Stimulated activated CD4-positive, alpha-beta T cell treated with anti-CD3 and anti-CD28 coated beads, TNF-alpha, amount 100 ng/mL, for 48 hours (primary cell): ENCODE measurements at places on chromosomes 2 and 18.

DNA sequence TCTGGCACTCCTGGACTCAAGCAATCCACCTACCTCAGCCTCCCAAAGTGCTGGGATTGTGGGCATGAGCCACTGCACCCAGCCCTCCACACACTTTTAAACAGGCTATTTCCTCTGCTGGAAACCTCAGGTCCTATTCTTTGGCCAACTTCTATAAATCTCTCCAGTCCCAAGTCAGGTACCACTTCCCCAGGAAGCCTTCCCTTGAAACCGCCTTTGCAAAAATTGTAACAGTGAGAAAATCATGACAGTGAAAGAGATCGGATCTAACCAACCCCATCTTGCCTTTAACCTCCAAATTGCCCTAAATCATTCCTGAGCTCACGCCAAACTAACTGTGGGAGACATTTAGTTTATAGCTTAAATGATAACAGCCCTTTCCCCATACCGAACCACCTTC, 67.3 kb upstream of the CABLES1 start:
- no peak for DNase-seq

DNA sequence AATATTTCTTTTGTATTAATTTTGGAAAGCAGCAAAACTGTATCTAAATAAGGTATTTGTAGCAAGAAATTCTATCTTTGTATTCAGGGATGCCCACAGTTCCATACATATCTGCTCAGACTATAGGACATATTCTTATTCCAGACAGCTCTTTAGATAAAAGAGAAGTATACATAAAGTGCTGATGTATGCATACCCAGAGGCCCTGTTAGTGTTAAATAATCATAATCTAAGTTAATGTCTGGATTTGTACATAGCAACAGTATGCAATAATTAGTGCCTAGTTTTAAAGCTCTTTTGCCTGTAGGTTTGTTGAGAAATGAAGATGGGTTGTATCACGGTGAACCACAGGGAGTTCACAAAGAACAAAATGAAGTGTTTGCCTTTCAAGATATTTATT, 428.0 kb upstream of the RGPD4 start:
- DNase-seq: no peak

DNA sequence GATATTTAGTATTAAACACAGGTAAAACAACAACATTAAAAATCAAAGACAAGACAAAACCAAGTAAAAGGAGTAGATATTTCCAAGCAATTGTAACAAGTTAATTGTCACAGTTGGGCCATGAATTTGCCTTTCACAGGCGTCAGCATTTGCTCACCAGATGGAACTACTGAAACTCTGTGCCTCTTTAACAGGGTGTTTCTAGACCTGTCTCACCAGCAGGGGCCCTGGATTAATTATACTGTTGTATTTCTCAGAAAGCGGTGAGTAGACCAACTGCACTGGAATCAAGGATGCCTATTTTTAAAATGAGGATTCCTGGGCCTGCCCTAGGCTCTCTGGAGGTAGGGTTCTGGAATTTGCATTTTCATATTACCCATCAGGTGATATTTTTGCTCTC, 92.6 kb downstream of the UPP2 start:
- no peak for DNase-seq

GRCh38 chr2:12428324-12428723, 288.4 kb upstream of the TRIB2 start:
- DNase-seq: no peak

- no peak for DNase-seq
Measured at GRCh38 chr2:231297108-231297908, 98.2 kb upstream of the B3GNT7 start.

DNA sequence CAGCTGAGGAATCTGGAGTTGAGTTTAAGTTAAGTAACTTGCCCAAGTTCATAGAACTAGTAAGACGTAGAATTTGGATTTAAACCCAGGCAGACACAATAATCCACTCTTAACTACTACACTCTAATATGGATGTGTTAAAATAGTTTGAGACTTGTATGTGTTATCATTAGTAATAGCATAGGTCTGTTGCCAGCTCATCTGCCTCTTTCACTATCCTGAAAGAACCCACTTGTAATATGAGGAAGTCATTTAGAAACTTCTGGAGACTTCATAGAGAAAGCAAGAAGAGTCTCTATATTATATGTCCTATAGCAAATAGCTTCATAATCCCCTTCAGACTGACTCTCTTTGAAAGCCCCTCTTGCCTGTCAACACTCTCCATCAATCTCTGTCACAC, 43.0 kb upstream of the ACADL start:
- DNase-seq: no peak

DNA sequence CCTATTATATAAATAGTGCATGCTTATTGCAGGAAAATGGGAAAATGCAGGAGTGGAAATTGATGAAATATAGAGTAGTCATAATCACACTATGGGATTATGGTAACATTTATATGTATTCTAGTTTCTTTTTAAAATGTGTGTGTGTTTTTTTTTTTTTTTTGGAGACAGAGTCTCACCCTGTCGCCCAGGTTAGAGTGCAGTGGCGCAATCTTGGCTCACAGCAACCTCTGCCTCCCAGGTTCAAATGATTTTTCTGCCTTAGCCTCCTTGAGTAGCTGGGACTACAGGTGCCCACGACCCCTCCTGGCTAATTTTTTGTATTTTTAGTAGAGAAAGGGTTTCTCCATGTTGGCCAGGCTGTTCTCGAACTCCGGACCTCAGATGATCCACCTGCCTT, 47.0 kb downstream of the BIRC6 start:
- DNase-seq: no peak

GRCh38 chr2:187206071-187206470, 242.0 kb downstream of the CALCRL start:
- no peak for DNase-seq
